ENCODE measurements at places on chromosomes 12 and 14.

DNA sequence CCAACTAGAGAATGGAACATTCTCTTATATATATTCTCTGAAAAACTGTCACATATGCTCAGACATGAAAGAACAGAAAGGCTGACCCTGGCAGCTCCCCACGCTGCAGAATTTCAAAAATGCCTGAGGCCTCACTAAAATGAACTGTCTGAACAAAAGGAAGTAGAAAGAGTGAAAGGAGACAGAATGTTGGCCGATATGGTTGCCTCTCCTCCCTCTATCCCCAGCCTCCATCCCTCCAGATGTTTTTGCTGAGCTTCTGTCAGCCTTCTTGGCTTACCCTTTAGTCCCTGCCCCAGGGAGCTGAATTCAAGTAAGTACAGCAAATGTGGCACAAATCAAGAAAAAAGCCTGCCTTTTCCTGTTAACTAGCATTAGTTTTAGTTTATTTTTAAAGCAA is 6.9 kb downstream of the SMCO2 start:
- no peak for DNase-seq

- DNase-seq, result no peak
Measured at GRCh38 chr14:92780444-92781232, 13.5 kb upstream of the GOLGA5 start.

GRCh38 chr14:55867719-55868118 is 250.5 kb upstream of the PELI2 start:
- no peak for DNase-seq

- DNase-seq, result peak; percentile 16
Measured at GRCh38 chr14:67240168-67240932, 885 bp upstream of the PALS1 start.

DNA sequence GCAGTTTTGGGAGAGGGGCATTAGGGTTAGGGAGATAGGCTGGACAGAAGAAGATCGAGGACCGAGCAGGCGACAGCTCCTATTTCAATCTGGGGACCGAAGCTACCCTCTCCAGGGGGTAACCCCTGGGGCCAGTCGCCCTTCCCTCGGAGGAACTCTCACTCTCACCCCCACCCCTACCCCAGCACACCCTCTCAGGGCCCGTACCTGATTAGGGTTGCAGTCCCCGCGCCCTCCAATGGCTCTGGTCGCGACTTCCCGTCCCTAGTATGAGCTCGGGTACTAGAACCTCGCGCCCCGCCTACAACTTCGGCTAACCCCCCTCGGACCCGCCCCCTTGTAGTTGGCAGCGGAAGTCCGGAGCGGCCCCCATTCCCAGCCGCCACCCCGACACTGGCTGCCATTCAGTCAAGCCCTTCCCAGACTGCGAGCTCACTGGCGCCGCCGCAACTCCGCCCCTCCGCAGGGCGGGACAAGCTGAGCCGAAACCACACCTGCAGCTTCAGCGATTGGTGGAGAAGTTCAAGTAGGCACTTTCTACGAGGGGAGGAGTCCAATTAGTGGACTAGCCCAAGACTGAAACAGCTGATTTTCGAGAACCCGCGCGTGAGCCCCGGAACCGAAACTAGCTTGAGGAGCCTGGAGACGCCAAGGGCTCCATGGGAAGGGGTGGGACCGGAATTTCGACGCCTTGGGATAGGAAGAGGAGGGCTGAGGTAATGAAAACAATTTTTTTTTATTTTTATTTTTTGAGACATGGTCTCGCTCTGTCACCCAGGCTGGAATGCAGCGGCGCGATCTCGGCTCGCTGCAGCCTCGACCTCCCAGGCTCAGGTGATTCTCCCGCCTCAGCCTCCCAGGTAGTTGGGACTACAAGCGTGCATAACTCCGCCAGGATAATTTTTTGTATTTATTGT is at the start of gene STAT2:
TSS of gene STAT2 (minus strand) at position 257 of the 917 bp plus-strand sequence. CDS start 3,536 bp downstream, outside the sequence.
- DNase-seq, result peak; percentile 93

DNA sequence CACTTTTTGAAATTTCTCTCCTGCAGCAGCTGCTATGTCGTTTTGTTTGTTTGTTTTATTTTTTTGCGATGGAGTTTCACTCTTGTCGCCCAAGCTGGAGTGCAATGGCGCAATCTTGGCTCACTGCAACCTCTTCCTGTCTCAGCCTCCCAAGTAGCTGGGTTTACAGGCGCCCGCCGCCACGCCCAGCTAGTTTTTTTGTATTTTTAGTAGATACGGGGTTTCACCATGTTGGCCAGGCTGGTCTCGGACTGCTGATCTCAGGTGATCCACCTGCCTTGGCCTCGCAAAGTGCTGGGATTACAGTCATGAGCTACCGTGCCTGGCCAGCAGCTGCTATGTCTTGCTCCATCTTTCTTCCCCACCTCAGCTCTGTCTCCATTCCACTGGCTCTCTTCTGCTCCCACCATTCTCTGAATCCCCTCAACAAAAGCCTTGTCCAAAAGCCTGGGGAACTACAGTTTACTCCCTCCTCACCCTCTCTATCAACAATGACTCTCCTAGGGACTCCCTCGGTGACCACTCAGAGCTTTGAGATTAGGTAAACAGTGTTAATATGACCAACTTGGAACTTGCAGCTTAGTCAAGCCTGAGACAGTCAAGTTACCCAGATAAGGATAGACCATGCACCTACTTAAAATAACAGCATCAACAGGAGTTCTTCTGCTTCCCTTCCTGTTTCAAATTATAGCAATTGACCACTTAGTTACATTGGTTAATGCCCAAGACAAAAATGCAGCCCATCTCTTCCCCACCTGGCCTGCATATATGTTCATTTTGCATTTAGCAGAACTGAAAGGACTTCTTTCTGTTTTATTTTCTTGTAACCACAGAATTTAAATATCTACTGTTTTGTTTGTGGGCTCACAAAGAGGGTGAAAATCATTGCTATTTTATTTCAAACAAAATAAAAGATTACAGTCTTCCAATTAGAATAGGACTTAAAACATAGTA is 189.0 kb upstream of the AMIGO2 start:
- no peak for DNase-seq

GRCh38 chr14:86513564-86513963 is 983.6 kb downstream of the FLRT2 start:
- no peak for DNase-seq

DNA sequence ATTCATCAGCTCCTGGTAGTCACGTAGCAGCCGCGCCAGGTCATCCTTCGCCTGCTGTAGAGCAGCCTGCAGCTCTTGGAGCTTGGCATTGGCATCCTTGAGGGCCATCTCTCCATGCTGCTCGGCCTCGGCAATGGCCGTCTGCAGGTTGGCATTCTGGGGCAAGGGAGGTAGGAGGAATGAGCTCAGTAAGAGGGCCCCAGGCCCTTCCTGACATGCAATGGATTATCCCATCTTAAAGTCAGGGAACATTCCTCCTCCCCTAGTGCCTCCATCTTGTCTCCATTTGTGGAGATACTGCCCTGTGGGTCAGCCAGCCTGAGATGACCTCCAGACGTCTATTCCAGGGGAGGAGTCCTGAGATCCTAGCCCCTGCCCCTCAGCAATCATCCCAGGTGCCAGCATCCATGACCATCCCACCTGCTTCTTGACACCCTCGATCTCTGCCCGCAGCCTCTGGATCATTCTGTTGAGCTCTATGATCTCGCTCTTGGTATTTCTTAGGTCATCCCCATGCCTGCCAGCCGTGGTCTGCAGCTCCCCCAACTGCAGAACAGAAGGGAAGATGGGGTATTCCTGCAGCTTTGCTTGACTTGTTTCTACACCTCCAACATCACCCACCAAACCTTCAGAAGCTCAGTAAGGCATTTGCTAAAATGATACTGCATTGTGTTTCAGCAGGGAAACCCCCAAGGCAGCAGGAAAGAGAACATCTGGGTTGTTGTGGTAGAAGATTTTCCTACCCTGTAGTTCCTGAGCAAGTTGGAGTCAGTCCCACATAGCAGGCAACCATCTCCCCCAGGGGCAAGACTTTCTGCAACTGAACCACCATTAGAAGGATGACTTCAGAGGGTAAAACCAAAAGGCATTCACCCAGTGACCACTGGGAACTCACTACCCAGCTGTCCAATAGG is 4.4 kb downstream of the KRT3 start:
- DNase-seq, result no peak

- no peak for DNase-seq
Measured at GRCh38 chr12:40691913-40692764, at the start of gene CNTN1. CNTN1 (plus strand) TSS chr12:40692439.
